ENCODE measurements at places on chromosomes 3 and 15.

DNA sequence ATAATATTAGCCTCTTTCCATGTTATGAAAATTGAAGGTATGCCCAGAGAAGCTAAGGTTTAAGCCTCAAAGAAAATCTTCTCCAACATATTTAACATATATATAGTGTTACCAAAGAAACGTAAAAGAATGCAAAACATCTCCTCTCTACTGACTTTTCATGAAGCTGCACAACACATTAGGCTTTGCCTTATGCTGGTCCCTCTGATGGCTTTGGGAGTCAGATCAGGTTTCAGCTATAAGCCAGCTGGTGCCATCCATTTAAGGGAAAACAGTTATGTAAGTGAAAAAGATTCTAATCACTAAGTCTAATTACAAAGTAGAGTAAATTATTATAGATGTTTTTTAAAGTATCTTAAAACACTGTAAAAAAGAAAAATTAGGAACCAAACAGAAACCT, 410.5 kb downstream of the LSAMP start:
- DNase-seq: no peak

- DNase-seq: no peak
These were observed 21.5 kb downstream of the PLD1 start for GRCh38 chr3:171788546-171789351.

- no peak for DNase-seq
These were observed 294.4 kb upstream of the SLCO3A1 start for GRCh38 chr15:91559066-91559465.

GRCh38 chr3:78565712-78566111, 1202.1 kb downstream of the ROBO1 start:
- DNase-seq: no peak

DNA sequence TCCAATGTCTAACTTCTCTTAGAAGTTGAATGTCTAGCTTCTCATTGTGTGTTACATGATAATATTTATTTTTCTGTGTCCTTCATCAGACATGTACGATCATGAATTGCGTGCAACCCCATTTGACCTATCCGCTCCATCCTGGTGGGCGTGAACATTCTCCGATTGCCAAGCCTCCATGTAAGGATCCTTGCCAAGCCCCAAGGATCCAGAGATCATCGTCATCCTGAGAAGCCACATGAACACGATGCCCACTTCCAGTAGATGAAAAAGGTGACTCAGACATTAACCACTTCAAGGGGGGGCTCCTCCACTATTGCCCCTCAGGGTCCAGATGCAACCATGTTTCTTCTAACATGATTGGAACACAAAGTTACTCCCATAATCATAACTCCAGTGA, 25.5 kb upstream of the KNG1 start:
- DNase-seq: no peak

- no peak for DNase-seq
These were observed 90.7 kb downstream of the FILIP1L start for GRCh38 chr3:100023595-100023994.

DNA sequence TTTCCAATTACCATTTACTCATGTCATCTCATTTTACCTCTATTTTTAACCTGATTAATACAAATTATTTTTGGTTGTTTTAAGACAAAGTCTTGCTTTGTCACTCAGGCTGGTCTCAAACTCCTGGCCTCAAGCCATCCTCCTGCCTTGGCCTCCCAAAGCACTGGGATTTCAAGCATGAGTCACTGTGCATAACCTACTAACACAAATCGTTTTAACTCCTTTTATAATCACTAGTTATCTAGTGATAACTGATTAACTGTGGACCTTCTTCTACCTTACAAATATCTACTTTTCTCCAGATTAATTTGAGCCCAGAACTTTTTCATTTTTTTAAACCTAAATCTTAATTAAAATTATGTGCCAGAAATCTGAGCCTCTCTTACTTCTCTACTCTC, 4.6 kb downstream of the ATP13A3 start:
- DNase-seq: no peak

GRCh38 chr3:14484741-14485140, 55.4 kb downstream of the GRIP2 start:
- DNase-seq: no peak

GRCh38 chr3:164962610-164963009, 115.7 kb downstream of the SI start:
- no peak for DNase-seq

- DNase-seq: no peak
These were observed 52.8 kb upstream of the CCNB2 start for GRCh38 chr15:59051873-59052861.

GRCh38 chr3:59446775-59447465, 397.1 kb upstream of the CFAP20DC start:
- DNase-seq: no peak

- DNase-seq: no peak
These were observed 742.0 kb upstream of the CCDC54 start for GRCh38 chr3:106635271-106635670.

DNA sequence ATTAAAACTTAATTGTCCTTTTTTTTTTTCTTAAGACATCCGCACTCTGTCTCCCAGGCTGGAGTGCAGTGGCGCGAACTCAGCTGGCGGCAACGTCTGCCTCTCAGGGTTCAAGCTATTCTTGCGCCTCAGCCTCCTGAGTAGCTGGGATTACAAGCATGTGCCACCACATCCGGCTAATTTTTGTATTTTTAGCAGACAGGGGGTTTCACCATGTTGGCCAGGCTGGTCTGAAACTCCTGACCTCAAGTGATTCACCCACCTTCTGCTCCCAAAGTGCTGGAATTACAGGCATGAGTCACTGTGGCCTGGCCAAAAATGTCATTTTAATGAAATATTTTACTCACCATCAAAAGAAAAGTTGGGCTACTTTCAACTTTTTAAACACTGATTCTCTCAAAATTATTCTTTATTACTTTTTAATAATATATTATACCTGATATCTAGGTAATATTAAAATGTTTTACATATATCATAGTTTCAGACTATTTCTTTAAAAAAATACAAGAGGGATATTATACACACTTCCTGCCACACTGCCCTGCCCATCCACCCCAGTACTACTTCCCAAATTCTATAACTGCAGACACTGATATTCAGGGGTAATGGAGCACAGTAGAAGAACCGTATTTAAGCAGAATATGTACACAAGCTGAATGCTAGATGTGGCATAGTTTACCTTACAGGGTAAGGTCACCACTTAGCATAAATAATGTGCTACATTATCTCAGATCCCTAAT, 723.9 kb upstream of the ZNF385D start:
- no peak for DNase-seq
